Aortic smooth muscle cell (primary cell): ENCODE measurements at places on chromosomes 12 and 14. TPM values are rescaled to one million over a fixed set of nuclear protein-coding genes. Genes with fewer than 3 reads are reported as not detected.

The TAS2R9 gene
- 0.19 TPM in 1 of 2 replicates, not detected in the other for total RNA-seq

The SOX5 gene
- total RNA-seq: 5.2 and 6.8 TPM in 2 replicates

The TTC5 gene
- 30.5 and 32.1 TPM in 2 replicates for total RNA-seq

The LALBA gene
- not detected in 2 replicates for total RNA-seq

The TAS2R8 gene
- not detected in 2 replicates for total RNA-seq

The PPP4R4 gene
- total RNA-seq: 0.06 TPM in 1 of 2 replicates, not detected in the other

The USP30 gene
- total RNA-seq: 7.3 and 8.4 TPM in 2 replicates

The WSCD2 gene
- total RNA-seq: under 0.01 and 0.06 TPM in 2 replicates

The ASB2 gene
- 0.40 and 0.56 TPM in 2 replicates for total RNA-seq

The SAMD15 gene
- total RNA-seq: 2.0 and 2.8 TPM in 2 replicates

The LRP6 gene
- 41.4 and 45.0 TPM in 2 replicates for total RNA-seq
